Thoracic aorta (tissue), 2 donors: ENCODE measurements at places on chromosomes 2 and 18. TPM values are rescaled to one million over a fixed set of nuclear protein-coding genes. Genes with fewer than 3 reads are reported as not detected.

DNA sequence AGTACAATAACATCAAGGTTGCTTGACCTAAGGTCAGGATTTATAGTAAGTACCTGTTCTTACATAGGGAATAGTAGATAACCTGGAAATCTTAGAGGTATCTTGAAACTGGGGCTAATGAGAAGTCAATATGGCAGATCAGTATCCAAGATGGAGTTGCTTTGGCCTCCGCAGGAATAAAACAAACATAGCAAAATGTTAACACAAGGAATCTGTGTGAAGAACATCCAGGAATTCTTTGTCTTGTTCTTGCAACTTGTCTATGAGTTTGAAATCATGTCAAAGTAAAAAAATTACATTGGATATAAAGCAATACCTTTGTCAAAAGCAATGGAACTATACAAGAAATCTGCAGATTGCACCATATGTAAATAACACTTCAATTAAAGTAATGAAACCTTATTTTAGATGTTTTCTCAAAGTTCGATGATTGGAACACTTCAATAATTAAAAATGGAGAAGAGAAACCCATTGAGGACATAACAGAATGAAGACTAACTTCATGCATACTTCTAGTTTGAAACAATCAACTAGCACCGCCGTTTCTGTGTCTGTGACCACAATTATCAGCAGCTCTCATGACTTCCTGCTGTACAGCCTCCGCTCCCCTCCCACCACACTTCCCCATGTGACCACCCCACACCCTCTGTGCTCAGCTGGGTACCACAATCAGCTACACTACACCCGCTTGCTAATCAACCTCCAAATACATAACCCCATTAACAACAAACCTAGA is 27.6 kb downstream of the C2orf76 start:
- no peak for DNase-seq

GRCh38 chr2:182553483-182553882 is 126.6 kb upstream of the PDE1A start:
- no peak for DNase-seq

The MYL1 gene
- not detected for total RNA-seq

The CYP26B1 gene
- total RNA-seq = 20.8 TPM

The REV1 gene
- 107 TPM for total RNA-seq

- no peak for DNase-seq
Measured at GRCh38 chr2:12624905-12625598, 91.7 kb upstream of the TRIB2 start.

The DSG1 gene
- total RNA-seq = not detected

DNA sequence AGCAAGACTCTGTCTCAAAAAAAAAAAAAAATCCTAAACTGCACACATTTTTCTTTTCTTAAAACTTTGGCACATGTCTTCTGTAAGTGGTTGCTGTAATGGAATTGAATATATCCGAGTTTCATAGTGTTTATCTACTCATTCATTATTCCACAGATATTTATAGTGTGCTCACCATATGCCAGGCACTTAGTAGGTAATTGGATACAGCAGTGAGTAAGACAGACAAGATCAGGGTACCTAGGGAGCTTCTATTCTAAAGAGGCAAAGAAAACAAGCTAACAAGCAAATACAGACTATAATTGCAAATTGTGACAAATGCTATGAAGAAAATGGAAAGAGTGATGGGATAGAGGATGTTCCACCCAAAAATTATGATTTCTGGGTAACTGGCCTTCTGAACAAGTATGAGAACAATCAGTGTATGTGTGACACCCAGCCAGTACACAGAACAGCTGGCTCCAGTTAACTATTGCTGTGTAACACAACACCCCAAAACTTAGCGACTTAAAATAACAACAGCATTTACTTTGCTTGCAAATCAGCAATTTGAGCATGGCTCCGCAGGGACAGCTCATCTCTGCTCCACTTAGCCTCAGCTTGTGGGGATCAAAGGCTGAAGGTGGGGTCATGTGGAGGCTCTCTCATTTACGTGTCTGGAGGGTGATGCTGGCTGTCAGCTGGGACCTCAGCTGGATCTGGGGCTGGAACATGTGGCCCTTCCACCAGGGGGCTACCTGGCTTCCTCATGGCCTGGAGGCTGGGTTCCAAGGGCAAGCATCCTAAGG is 224.9 kb downstream of the INSIG2 start:
- DNase-seq = no peak

DNA sequence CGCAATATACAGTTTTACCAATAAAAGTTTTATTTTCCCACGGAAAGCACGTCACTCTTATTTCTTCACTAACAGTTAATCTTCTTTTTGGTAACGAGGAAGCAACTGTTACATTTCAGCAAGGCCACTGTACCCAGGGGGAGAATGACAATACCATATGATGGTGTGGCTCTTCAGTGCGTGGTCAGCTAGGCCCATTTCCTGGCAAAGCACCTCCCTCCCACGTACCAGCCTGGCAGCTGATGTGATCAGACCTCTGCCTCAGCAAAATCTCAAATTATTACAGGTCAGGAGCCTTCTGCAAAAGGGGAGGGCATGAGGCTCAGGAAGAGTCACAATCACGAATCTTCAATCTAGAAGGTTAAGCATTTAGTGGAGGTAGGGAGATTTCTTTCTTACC is 55.4 kb downstream of the KLF7 start:
- DNase-seq = no peak

DNA sequence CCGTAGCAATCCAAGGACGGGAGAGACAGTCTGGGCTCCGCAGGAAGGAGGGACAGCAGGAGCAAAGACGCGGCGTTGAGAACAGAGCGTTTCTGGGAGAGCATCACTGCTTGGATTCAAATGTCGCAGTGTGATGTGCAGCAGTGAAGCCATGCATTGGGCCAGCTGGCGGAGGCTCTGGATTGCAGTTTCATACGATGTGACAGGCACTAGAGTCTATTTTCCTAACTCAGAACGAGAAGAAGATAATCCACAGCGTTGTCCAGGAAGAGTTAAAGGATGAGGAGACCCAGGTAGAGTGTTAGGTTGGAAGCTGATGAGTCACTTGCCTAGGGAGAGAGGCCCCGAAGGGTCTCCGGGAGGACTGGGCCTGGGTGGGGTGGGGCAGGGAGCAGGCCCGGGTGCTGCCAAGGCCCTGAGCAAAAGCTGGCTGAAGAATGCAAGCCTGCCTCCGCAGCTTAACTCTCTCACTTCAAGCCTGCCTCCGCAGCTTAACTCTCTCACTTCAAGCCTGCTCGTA is 17.7 kb upstream of the SEMA4C start:
- no peak for DNase-seq

The COL6A3 gene
- total RNA-seq = 155 TPM

- DNase-seq = no peak
Measured at GRCh38 chr18:55910296-55910695, 322.3 kb upstream of the TCF4 start.

GRCh38 chr2:231050018-231050901 is 6.4 kb upstream of the PSMD1 start:
- DNase-seq = no peak

The TEKT4 gene
- not detected for total RNA-seq

- no peak for DNase-seq
Measured at GRCh38 chr18:76943542-76944339, 121.4 kb downstream of the ZNF236 start.
